ENCODE measurements at places on chromosomes 3 and 15. TPM values are rescaled to one million over a fixed set of nuclear protein-coding genes. Genes with fewer than 3 reads are reported as not detected.

LRRIQ4 gene
- not detected for polyA plus RNA-seq

ALDH1L1 gene
- polyA plus RNA-seq = not detected

FGF7 gene
- polyA plus RNA-seq = not detected

LMAN1L gene
- polyA plus RNA-seq = not detected

PLXND1 gene
- polyA plus RNA-seq = 0.25 TPM

FANCD2 gene
- 4.7 TPM for polyA plus RNA-seq

DNA sequence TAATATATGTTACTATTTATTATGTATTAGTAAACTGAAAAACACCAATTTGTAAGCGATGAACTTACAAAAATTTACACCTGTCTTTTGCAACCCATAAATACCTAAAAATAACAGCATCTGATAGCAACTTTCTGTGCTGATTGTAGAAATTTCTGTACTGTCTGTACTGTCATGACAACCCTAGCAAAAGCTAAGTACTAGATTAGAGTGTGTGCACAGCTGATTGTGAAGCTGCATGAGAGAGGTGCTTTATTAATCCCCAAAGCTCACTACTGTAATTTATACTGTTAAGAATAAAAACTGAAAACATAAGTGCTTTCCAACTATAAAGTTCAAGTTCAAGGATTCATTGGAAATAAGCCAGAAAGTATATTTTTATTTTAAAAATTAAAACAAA is 815 bp downstream of the BCL2A1 start:
- peaks cover 60% of the 10 kb centered on the region for H3K4me1 ChIP-seq
- DNase-seq = no peak

DNA sequence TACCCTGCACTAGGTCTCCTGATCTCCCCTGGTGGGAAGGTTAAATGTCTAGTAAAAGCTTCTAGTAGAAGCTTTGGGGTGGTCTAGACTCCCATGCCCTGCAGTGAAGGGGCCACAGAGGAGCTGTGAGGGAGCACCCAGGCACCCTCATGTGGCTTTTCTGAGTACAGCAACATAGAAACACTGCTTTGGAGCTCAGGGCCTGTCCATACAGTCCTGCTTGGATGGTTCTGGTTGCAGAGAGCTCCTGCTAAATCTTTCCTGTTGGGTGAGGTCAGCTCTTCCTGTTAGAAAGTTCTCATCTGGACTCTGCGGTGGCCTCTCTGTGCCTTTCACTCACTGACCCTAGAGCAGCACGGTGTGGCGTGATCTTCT is 47.8 kb downstream of the GPD1L start:
- H3K4me1 ChIP-seq = no peaks in the 10 kb centered on the region
- no peak overlapping the region for H3K4me3 ChIP-seq
- H3K27ac ChIP-seq = no peak overlapping the region

GRCh38 chr3:46892285-46893145 is 15.0 kb downstream of the PTH1R start:
- H3K27ac ChIP-seq = no peak overlapping the region
- DNase-seq = no peak
- peaks cover 4% of the 10 kb centered on the region for H3K4me1 ChIP-seq
- no peaks in the 10 kb centered on the region for H3K36me3 ChIP-seq

- H3K36me3 ChIP-seq = no peaks in the 10 kb centered on the region
- H3K4me3 ChIP-seq = no peak overlapping the region
- no peak for DNase-seq
- H3K27me3 ChIP-seq = no peaks in the 10 kb centered on the region
- no peak overlapping the region for H3K27ac ChIP-seq
These were observed 221.3 kb upstream of the CDIN1 start for GRCh38 chr15:36358094-36358493.

GRCh38 chr3:55647670-55648069 is 160.6 kb upstream of the WNT5A start:
- H3K27ac ChIP-seq = no peak overlapping the region
- no peak for DNase-seq

- no peak for DNase-seq
- no peaks in the 10 kb centered on the region for H3K4me1 ChIP-seq
- H3K4me3 ChIP-seq = no peak overlapping the region
- H3K27me3 ChIP-seq = peaks cover 7% of the 10 kb centered on the region
These were observed 153.0 kb downstream of the ZNF621 start for GRCh38 chr3:40677749-40678148.

GRCh38 chr15:99249270-99249841 is at the start of gene TTC23:
TSS of gene TTC23 (minus strand) at chr15:99249581. CDS start at chr15:99228712, 20,869 bp downstream.
- no peak for DNase-seq
- peaks cover 34% of the 10 kb centered on the region for H3K4me1 ChIP-seq
- H3K27me3 ChIP-seq = no peaks in the 10 kb centered on the region
- H3K27ac ChIP-seq = no peak within 1 kb of the TSS
- peaks cover 4% of the 10 kb centered on the region for H3K36me3 ChIP-seq
- peak within 1 kb of the TSS; percentile 91 for H3K4me3 ChIP-seq

- H3K27ac ChIP-seq = peak overlapping the region; percentile 52
- H3K27me3 ChIP-seq = no peaks in the 10 kb centered on the region
- H3K36me3 ChIP-seq = no peaks in the 10 kb centered on the region
- H3K4me1 ChIP-seq = peaks cover 44% of the 10 kb centered on the region
- H3K4me3 ChIP-seq = no peak overlapping the region
- no peak for DNase-seq
These were observed 1.4 kb downstream of the LRRC31 start for GRCh38 chr3:169868369-169868768.

DNA sequence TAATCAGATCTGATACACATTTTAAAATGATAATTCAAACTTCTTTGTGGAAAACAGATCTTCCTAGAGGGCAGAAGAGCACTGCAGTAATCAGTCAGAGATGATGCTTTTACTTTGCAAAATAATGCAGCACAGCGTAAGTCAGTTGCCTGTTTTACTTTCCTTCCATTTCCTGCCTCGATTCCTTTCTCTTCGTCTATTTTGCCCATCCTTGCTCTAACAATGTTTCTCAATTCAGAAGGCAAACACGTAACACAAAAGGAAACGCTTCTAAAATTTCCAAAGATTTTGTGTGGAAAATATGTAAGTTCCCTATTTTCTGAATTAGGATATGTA is 119.9 kb downstream of the P3H2 start:
- H3K4me1 ChIP-seq = no peaks in the 10 kb centered on the region
- no peaks in the 10 kb centered on the region for H3K36me3 ChIP-seq
- no peak overlapping the region for H3K27ac ChIP-seq
- peaks cover 8% of the 10 kb centered on the region for H3K27me3 ChIP-seq

DNA sequence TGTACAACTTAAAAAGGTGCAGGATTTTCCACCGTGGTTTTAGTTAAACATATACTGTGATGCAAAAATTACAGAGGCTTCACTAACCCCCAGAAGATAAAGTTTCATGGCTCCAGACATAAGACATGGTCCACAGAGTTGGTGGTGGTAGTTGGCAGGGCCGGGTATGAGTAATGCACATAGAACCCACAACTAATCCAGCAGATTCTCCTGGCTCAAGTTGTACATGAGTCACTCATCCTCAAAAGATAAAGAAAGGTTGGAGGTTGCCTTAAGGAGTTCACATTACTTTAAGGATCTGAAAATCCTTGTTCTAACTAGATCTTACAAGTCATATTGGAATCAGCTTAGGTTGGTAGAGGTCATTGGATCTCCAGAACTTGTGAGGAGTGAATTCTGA is 98.3 kb upstream of the ZBTB20 start:
- H3K27me3 ChIP-seq = peaks cover 3% of the 10 kb centered on the region
- no peak overlapping the region for H3K4me3 ChIP-seq
- no peaks in the 10 kb centered on the region for H3K4me1 ChIP-seq
- DNase-seq = no peak
- H3K27ac ChIP-seq = no peak overlapping the region

DNA sequence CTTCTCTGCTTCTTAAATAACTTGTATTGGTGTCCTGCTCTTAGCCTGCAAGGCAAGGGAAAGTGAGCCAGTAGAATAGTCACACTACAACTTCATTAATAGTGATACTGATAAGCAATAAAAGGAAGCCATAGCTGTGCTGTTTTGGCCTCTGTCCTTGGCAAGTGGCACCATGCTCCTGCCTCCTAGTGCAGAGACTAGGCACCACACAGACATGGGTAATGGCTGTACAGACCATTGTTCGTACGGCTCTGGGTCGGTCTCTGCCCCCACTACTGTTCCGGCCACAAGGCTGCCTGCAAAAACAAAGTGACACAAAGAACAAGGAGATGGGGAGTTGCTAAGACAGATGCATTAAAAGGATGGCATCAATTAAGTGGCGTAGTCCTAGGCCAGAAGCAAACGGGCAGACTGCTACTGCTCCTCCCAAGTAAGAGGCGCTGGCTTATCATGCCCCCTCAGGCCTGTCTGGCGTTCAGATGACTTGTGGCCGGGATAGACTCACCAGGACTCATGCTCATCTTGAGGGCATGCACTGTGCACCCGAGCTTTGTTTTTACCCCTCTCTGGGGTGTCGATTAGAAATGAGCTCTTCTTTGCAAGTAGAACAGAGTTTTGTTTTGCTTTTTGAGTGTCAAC is 75.6 kb downstream of the TRAK1 start:
- no peak overlapping the region for H3K27ac ChIP-seq
- H3K4me3 ChIP-seq = no peak overlapping the region
- no peaks in the 10 kb centered on the region for H3K36me3 ChIP-seq
- H3K4me1 ChIP-seq = peaks cover 35% of the 10 kb centered on the region

GRCh38 chr15:28921336-28921735 is 35.6 kb downstream of the APBA2 start:
- peak overlapping the region; percentile 89 for H3K27ac ChIP-seq
- peaks cover 81% of the 10 kb centered on the region for H3K4me1 ChIP-seq
- H3K27me3 ChIP-seq = no peaks in the 10 kb centered on the region
- H3K4me3 ChIP-seq = peak overlapping the region; percentile 30

DNA sequence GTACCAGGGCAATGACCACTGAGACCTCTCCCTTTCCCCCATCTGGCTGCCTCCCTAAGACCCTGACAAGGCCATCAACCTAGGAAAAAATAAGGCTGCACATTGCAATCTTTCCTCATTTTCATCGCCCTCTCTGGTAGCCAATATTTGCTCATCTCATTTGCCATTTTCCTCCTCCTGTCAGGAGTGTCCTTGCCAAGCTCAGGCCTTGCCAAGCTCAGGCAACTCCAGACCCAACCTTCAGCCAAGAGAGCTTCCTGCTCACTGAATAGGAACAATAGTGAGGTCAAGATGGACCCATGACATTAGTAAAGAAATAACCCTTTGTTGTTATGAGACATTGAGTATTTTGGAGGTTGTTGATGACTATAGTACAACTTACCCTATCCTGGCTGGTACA is 380.3 kb downstream of the RSL24D1 start:
- H3K4me3 ChIP-seq = no peak overlapping the region
- no peaks in the 10 kb centered on the region for H3K4me1 ChIP-seq
- H3K36me3 ChIP-seq = no peaks in the 10 kb centered on the region
- no peak for DNase-seq

DNA sequence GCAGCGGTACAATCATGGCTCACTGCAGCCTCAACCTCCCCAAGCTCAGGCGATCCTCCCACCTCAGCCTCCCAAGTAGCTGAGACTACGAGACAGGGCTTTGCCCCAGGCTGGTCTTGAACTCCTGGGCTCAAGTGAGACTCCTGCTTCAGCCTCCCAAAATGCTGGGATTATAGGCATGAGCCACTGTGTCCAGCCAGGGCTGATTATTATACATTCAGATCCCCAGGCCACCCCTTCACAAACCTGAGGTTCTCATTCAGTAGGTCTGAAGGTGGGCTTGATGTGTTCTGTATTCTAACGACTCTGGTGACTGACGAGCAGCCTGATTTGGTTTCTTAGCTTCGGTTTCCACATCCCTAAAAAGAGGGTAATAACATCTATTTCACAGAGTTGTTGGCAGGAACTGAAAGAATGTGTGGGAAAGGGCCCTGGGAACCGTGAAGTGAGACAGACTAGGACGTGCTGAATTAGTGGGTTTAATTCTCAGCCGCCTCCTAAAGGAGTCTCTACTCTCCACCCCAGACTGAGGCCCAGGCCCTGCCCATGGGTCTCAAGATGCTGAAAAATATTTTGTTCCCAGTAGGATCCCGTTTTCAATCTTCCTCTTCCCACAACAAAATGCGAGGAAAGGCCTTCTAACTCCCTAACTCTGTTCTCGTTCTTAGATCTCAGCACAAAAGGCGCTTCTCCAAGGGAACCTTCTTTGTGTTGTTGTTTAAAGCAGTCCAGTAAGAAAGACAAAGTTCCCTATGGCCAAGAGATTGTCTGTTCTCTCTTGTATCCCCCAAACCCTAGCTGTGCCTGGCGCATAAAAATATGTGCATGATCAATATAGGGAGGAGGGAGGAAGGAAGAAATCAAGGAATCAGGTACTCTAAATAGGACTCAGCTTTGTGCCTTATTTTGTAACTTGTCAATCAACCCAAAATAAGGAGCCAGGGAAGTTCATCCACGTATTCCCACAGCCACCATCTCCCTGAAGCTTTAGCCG is 210.0 kb upstream of the TOPAZ1 start:
- no peaks in the 10 kb centered on the region for H3K36me3 ChIP-seq
- H3K27ac ChIP-seq = no peak overlapping the region
- no peaks in the 10 kb centered on the region for H3K4me1 ChIP-seq
- no peak overlapping the region for H3K4me3 ChIP-seq
- no peak for DNase-seq
- peaks cover 29% of the 10 kb centered on the region for H3K27me3 ChIP-seq

DNA sequence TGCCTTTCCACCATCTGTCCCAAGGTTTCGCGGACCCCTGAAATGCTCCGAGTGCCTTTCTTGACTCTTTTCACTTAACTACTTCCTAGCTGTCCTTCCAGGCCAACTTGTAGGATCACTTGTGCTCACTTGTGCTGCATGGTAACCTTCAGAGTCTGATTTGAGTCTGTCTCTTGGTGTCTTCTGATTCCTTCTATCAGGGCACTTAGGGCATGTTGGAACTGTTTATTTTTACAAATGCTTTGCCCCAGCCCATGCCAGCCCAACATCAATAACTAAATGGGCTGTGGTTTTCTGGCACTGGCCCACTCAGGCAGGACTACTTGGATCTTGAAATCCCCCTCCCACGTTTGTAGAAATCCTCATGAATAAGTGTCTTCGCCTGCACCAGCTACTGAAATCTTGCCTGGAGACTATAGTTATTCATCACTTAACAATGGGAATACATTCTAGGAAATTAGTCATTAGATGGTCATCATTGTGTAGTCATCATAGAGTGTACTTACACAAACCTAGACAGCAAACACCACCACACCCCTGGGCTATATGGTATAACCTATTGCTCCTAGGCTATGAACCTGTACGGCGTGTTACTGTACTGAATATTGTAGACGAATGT is 123.1 kb upstream of the STRIT1 start:
- H3K27ac ChIP-seq = no peak overlapping the region
- H3K36me3 ChIP-seq = no peaks in the 10 kb centered on the region
- H3K4me3 ChIP-seq = no peak overlapping the region

DNA sequence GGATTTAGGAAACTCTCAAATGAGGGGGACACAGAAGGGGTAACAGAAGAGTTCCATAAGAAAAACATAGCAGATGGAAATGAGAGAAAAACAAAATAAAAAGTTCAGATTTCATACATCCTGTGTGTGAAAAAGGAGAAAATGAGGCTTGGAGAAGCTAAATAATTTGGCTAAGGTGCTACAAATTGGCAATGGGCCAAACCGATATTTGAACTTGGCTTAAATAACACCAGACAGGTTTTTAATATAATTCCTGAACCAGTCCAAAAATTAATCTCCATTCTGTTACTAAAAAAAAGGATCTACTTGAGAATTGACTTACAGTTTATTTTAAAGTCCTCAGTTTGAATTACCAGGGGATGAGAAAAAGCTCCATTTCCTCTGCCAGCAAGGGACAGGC is 342.9 kb upstream of the DPH6 start:
- H3K36me3 ChIP-seq = no peaks in the 10 kb centered on the region
- H3K4me1 ChIP-seq = no peaks in the 10 kb centered on the region
- peaks cover 3% of the 10 kb centered on the region for H3K27me3 ChIP-seq
- no peak overlapping the region for H3K27ac ChIP-seq

GRCh38 chr3:150333477-150333876 is 74.6 kb upstream of the TSC22D2 start:
- no peak overlapping the region for H3K4me3 ChIP-seq
- H3K36me3 ChIP-seq = no peaks in the 10 kb centered on the region
- H3K27ac ChIP-seq = no peak overlapping the region
- H3K27me3 ChIP-seq = peaks cover 3% of the 10 kb centered on the region
